Fibroblast of lung (primary cell): ENCODE measurements at places on chromosomes 4 and X. TPM values are rescaled to one million over a fixed set of nuclear protein-coding genes. Genes with fewer than 3 reads are reported as not detected.
A peak's percentile ranks its signal among the peaks of the same experiment; 100 is the strongest.

- no peak for DNase-seq
Measured at GRCh38 chr4:152164561-152164960, 371.3 kb downstream of the FBXW7 start.

CT55 gene
- not detected in 2 replicates for total RNA-seq

GRCh38 chrX:12249997-12250396, 111.7 kb downstream of the FRMPD4 start:
- DNase-seq = peak; percentile 43

CSAG3 gene
- total RNA-seq = not detected in 2 replicates
